ENCODE measurements at places on chromosomes 12 and 14. TPM values are rescaled to one million over a fixed set of nuclear protein-coding genes. Genes with fewer than 3 reads are reported as not detected.

CIDEB gene
- 12.5 TPM for total RNA-seq

ATG101 gene
- 60.2 TPM for total RNA-seq

- peak; percentile 82 for ATAC-seq
These were observed 81.6 kb upstream of the MANSC4 start for GRCh38 chr12:27861428-27862167.

GDF3 gene
- not detected for total RNA-seq

- no peak for ATAC-seq
These were observed 192.1 kb upstream of the AMIGO2 start for GRCh38 chr12:47271800-47272239.

DNA sequence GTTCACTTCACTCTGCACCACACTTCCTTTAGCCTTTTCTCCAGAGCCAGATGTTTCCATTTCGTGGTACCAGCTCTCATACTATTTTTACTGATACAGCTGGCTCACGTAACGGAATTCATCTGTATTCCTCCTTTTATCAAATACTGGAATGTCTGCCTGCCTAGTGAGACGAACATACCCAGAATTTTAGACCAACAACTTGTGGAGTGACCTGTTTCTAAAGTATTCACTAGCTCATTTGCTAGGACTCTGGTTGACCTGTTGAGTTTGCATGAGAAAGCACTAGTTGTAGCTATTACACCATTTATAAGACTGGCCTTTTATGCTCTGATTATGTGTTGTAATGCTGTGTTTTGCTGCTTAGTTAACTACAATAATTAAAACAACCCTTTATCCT lies 22.6 kb downstream of the KCNA5 start:
- no peak for ATAC-seq

CNTN1 gene
- total RNA-seq: 81.7 TPM

RECQL gene
- total RNA-seq: 49.4 TPM

FBXL14 gene
- total RNA-seq: 13.3 TPM

HSPB8 gene
- 468 TPM for total RNA-seq

All from gastroesophageal sphincter (tissue), 4 donors.